ENCODE measurements at places on chromosomes 6 and 20.

DNA sequence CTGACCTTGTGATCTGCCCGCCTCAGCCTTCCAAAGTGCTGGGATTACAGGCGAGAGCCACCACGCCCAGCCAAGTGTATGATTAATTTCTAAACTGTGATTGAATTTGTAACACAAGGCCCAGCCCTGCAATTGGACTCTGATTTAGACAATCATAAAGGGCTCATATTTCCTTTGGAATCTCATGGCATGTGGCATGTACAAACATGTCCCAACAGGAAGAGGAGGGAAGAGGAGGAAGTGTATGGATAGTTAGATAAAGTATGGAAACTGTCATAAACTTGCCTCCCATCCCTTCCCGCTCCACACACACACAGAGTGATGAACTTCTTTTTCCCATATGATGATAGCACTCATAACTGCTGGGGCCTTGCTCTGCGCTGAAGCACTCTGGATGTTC is 27.2 kb upstream of the QKI start:
- peak; percentile 87 for DNase-seq

GRCh38 chr6:166862287-166862977 is 93.9 kb downstream of the RNASET2 start:
- DNase-seq = no peak

GRCh38 chr6:91540902-91541301 is 954.0 kb upstream of the MAP3K7 start:
- DNase-seq = no peak

- peak; percentile 35 for DNase-seq
Measured at GRCh38 chr6:131182991-131183425, 47.7 kb downstream of the AKAP7 start.

GRCh38 chr20:62142252-62143080 is 728 bp downstream of the PSMA7 start:
- no peak for DNase-seq

- DNase-seq = no peak
Measured at GRCh38 chr6:168096271-168096764, 17.3 kb upstream of the FRMD1 start.

GRCh38 chr6:53179961-53180651 is 31.5 kb upstream of the GCM1 start:
- peak; percentile 80 for DNase-seq

GRCh38 chr6:2940851-2941250 is 30.5 kb downstream of the SERPINB6 start:
- no peak for DNase-seq

DNA sequence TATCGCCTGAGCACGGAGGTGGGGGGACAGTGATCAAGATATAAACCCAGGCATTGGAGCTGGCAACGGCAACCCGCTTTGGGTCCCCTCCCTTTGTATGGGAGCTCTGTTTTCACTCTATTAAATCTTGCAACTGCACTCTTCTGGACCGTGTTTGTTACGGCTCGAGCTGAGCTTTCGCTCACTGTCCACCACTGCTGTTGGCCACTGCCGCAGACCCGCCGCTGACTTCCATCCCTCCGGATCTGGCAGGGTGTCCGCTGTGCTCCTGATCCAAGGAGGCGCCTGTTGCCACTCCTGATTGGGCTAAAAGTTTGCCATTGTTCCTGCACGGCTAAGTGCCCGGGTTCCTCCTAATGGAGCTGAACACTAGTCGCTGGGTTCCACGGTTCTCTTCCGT is 48.9 kb upstream of the CD83 start:
- DNase-seq = no peak

DNA sequence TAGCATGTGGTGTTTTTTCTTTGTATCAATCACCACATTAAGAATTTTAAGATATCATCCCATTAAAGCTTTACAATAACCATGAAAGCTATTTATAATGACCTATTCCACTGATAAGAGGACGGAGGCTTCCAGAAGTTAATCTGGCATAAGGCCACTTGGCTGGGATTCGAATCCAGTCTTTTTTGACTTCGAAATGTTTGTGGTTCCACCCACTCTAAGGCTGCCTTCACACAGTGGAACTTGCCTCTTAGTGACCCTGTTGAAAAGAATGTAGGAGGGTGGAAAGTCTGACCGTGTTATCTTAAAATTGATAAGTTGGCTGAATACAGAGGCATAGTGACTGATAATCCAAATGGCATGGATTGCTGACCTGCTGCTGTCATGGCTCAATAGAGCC is 959.7 kb downstream of the KIF16B start:
- no peak for DNase-seq

- DNase-seq = no peak
Measured at GRCh38 chr20:48652961-48653705, 174.7 kb downstream of the PREX1 start.

DNA sequence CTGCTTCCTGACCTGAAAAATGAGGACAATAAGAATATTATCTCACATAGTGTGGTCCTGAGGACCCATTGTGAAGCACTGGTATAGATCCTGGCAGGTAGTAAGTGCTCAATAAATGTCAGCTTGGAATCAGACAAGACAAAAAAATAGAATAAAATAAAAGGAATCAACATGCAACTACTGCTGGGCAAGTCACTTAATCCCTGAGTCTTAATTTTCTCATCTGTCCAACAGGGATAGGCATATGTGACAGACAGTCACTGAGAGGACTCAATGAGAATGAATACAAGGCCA is 38.0 kb upstream of the PIM1 start:
- DNase-seq = no peak

- peak; percentile 37 for DNase-seq
Measured at GRCh38 chr6:106724848-106725247, 95.5 kb downstream of the QRSL1 start.

- no peak for DNase-seq
Measured at GRCh38 chr20:45840700-45841198, 7.2 kb downstream of the SNX21 start.

GRCh38 chr6:90877616-90878015 is 290.7 kb upstream of the MAP3K7 start:
- no peak for DNase-seq

- DNase-seq = peak; percentile 80
Measured at GRCh38 chr6:48476257-48476656, 365.3 kb upstream of the PTCHD4 start.

- DNase-seq = no peak
Measured at GRCh38 chr6:45880159-45880558, 135.5 kb downstream of the CLIC5 start.

DNA sequence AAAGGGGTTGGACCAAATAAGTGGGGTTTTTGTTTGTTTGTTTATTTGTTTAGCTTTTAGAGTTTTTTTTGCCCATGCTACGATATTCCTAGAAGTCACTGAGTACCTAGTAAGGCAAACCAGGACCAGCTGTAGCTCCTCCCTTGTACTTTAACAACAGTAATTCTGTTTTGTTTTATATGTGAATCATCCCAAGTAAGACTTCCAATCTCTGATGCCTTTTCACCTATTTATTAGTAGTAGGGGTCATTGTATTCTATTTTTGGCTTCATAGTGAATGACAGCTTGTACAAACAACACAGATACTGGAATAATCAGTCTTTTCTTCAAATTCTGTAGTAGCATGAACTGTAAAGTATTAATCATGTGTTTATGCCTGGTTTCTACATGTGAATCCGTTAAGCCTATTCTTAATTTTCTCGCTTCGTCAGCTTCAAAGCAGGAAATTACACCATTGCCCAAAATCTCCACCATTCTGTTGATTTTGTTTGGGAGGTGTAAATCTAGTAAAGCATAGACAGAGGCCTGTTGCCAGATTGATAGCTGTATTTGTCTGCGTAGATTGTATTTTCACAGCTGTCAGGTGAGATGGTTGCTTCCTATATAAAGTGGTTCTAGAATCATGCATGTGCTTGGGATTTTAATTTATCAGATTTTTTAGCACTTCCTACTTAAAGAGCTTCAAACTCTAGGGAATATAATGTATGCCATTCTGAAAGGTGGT is 151.5 kb upstream of the FLRT3 start:
- peak; percentile 15 for DNase-seq

DNA sequence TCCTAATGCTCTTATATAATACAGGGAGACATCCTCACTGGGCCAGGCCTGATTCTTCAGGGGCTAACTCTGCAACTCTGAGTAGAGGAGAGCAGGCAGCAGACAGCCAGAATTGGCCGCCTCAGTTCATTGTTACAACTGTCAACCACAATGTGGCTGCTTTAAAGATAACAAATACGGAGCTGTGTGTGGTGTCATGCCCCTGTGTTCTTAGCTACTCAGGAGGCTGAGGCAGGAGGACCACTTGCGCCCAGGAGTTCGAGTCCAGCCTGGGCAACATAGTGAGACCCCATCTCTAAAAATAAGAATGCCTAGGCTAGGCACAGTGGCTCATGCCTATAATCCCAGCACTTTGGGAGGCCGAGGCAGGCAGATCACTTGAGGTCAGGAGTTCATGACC is 34.3 kb downstream of the CEP250 start:
- DNase-seq = no peak

DNA sequence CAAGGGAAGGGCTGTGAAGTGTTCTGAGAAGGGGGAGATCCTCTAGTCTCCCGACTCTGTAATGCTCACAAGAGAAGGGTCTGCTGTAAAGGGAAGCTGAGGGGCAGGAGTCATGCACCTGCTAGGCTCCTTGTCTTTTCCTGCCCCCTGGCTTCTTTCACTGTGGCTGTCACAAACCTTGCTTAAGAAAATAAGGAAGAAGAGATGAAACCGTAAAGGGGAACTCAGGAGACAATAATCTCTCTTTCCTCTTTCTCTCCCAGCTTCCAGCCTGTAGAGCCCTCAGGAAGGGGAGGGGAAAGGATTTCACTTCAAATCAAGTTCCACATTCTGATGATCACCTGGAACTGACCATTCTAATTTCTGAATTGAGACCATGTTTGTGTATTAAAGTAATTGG is 26.3 kb downstream of the SLC13A3 start:
- no peak for DNase-seq

- no peak for DNase-seq
Measured at GRCh38 chr6:159754959-159755914, 6.6 kb upstream of the ACAT2 start.

DNA sequence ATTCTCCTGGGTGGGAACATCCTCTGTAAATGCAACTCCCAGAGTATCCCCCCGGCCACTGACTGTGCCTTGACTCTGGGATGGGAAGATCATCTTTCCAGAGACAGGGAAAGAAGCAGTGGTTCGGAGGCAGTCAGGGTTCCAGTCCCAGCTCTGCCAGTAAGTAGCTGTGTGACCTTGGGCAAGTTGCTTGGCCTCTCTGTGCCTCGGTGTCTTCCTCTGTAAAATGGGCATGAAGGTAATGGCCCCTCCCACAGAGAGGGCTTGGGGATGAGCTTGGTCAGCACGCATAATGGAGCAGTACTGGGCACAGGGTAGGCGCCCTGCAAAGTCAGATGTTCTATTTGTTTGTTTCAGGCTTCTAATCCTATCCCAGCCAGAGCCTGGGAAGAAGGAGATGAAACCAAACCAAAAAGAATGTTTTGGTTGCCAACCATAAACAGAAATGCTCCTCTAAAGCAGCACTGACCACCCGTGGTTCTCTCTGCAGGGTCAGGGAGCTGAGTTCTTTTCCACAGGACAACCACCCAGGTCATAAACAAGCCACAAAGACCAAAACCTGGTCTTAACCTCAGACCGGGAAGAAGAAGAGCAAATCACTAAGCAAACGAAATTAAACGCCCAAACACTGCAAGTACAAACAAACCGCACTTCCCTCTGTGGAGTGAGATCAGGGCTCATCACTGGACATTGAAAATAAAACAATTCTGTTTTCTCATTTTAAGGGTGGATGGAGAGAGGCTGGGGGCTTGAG is 381.0 kb upstream of the SULF2 start:
- no peak for DNase-seq

DNA sequence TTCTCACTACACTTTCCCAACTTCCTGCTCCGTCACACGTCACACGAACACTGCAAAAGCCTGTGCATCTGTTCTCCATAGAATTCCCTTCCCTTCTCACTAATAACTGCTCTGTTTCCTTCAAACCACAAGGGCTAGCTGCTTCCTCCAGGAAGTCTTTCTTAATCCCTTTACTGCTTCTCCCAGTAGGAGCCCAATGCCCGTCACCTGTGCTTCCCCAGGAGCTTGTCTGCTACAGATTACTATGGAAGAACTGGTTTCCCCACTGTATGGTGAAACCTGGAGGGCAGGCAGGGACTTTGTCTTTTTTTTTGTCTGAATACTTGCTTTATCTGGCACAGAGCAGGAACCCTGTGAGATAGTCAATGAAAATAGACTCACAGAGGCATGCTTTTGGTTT is 444.7 kb upstream of the MAP3K7 start:
- peak; percentile 27 for DNase-seq
